Eye (tissue), 1 donor: ENCODE measurements at places on chromosomes 12 and 14.

DNA sequence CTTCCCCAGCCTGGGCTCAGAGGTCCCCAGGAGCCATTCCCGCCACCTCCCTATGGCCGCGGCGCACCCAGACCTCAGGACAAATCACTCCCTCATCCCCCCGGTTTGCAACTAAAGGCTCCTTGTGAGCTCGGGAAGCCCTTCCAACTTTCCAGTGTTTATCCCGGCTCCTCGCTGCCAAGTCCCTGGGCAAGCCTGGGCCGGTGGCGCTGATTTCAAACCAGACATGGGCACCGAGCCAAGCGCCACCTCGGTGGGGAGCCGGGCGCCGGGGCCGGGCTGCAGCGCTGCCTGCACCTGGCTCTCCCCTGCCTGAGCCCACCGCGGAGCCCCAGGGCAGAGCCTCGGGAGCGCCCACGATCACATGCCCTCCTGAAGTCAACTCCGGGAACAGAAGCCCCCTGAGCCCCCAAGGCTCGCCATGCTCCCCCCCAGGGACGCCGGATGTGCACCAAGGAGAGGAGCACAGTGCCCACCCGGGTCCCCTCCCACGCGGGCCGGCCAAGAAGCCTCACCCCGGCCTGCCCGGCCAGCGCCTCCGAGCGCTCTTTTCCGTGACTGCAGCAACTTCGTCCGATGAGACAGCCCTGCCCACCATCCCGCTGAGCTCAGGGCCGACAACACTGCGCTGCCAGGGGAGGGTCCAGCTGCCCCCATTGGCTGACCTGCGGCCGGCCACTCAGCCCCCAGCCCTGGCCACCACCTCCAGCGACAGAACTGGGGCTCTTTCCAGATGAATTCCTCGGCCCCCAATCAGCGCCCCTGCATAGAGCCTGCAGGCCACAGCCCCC lies 50.0 kb downstream of the NCOR2 start:
- DNase-seq = peak; percentile 81

DNA sequence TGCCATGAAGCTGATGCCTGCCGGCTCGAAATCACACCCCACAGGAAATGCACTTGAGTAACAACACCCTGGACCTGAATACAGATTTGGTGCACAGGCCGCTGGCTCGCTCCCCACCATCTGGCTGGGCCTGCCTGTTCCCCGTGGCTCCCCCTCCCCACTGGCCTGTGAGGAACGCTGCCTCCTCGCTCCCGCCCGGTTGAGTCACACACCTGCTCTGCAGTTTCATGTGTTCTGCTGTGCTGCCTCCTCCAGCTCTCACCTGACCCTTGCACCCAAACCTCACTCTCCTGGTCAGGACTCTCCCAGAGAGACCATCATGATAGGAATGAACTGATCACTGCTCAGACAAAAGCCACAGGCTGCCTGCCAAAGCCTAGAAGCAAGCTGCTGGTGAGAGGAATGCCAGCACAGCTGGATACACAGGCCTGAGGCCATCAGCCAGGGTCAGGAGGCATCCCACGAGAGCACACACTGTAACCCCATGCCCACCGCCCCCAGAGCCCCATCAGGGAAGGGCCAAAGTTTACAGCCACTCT lies 3.8 kb upstream of the SIVA1 start:
- peak; percentile 27 for DNase-seq

DNA sequence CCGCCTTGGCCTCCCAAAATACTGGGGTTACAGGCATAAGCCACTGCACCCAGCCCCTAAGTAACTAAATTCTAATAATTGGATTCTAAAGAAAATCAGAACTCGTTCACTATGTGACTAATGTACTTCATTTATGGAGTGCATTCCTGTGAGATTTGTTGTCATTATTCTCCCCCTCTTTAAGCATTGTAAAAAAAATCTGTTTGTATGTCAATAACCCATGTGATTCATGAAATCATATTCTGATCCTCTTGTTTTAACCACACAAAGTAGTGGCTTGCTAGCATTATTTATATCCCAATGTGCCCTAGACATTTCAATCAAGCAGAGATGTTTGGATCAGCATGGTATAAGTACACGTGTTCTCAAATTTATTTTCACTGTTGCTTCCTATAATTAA lies 78.2 kb upstream of the OSBPL8 start:
- no peak for DNase-seq

GRCh38 chr14:21852061-21852664 lies 178.5 kb upstream of the OR4E1 start:
- DNase-seq = peak; percentile 65

DNA sequence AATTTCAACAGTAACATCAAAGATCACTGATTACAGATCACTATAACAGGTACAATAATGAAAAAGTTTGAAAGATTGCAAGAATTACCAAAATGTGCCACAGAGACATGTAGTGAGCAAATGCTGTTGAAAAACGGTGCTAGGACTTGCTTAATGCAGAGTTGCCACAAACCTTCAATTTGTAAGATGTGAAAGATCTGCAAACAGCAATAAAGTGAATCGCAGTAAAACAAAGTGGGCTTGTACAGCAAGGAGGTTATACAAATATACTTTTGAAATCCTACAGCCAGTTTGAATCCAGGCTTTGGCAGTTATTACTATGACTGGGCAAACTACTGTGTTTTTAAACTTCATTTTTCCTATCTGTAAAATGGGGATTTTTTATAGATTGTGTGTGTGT lies 1.0 kb upstream of the PLEKHA5 start:
- DNase-seq = peak; percentile 65
